ENCODE measurements at places on chromosomes 6 and 20.

DNA sequence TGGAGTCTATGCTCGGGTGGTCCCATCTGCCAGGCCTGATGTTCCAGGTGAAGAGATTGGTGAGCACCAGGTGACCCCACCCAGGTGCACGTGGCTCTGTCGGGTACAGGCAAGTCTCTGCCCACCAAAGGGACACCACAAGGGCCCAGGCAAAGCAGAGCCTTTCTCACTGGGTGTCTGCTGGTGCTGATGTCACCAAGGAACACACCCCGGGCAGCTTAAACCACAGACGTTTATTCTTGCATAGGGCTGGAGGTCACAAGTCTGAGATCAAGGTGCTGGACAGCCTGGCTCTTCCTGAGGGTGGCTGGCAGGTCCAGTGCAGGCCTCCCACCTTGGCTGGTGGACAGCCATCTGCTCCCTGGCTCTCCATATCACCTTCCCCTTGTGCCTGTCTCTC, 100.7 kb upstream of the CD93 start:
- no peak for DNase-seq

DNA sequence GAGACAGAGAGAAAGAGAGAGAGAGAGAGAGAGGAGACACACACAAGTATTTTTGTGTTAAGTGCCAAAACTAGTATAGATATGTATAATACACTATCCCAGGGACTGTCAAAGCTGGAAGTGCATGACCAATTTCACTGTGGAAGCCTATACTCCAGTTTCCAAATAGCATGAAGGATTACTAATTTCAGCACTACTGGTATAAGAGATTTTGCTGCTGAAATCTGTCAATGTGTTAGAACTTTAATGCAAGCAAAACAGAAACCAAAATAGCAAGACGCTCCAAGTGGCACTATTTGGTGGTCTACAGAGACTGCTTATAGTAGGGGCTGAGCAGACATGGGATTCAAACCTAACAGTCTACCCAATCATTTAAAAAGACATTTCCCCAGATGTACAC, 284.8 kb downstream of the BTBD9 start:
- DNase-seq = no peak

GRCh38 chr6:62152796-62153195, 133.2 kb downstream of the KHDRBS2 start:
- DNase-seq = no peak

GRCh38 chr6:43985329-43985728, 141.9 kb downstream of the MRPL14 start:
- no peak for DNase-seq

DNA sequence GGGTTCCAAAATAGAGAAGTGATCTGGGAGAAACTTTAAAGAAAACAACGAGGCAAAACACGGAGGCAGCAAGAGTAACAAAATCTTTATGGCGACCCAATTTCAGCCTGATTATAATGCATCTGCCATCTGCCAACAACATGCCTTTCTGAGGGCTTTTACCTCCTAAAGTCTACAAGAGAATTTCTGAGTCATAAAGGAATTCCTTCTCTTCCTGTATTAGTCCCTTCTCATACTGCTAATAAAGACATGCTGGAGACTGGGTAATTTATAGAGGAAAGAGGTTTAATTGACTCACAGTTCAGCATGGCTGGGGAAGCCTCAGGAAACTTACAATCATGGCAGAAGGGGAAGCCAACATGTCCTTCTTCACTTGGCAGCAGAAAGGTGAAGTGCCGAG, 226.6 kb downstream of the HACE1 start:
- DNase-seq = peak; percentile 79

GRCh38 chr6:150373260-150373701, 4.5 kb downstream of the IYD start:
- DNase-seq = no peak

DNA sequence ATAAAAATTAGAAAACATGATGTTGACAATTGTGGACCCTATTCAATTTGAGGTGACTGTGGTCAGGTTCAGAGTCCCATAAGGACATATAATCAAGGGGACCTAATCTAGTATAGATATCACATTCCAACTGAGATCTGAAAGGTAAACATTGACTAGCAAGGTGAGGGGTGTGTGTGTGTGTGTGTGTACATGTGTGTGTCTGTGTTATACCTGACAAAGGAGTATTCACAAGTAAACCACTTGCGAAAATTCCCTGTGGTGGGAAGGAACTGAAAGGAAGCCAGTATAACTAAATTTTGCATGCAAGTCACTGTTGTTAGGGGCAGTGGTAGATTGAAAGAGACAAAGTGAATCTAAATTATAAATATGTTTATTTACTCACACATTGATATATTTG, 723.7 kb downstream of the COL12A1 start:
- DNase-seq = no peak

DNA sequence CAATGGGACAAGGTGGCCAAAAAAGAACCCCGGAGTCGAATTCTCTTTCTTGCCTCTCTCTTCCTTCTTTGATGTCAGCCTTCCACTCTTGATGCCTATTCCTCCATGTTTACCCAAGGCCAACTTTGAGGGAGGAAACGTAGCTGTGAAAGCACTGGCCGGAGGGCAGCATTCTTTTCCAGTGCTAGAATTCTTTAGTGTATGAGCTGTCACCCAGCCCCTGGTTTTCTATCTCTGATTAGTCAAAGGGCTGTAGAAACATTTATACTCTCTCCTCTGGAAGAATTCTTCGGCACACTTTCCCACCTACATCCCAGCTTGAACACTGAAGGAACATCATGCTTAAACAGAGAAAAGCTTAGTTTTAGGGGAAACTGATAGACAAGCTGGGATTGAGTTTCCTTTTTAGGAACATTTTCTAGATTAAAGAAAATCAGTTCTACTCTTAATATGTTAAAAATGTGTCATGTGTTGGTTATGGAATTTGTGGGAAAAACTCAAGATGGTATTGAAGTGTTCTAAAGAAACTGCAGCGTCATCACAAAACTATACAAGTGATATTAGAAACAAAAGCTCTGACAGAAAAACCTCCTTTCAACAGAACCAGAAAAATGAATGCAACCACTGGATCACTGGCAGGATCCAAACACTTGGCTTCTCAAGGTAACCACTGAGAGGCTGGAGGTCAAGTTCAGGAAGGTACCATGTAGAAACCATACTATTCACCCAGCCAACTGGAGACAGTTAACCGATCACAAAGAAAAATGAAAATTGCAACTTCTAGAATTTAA, 20.7 kb upstream of the UTRN start:
- DNase-seq = no peak

GRCh38 chr6:23650676-23651075, 475.3 kb upstream of the NRSN1 start:
- no peak for DNase-seq

DNA sequence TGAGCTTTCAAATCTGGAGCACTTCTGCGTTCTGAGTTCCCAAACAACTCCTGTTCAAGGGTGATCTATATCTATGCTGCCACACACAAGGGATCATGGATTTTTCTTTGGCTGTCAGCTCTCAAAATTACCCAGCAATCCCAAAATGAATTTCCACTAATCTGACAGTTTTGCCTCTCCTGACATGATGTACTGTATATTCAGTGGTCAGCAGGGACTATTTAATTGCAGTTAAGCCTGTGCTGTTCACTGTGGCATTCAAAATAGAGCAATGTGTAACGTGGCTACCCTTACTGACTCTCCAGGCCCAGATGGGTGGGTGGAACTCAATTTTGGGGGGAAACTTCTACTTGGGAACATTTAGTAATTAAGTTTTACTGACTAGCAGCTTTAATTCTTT, 283.8 kb upstream of the TSHZ2 start:
- no peak for DNase-seq
